ENCODE measurements at places on chromosomes 2 and 18.

- peak; percentile 55 for DNase-seq
Observed at GRCh38 chr2:236908439-236909192, 177.1 kb upstream of the COPS8 start.

DNA sequence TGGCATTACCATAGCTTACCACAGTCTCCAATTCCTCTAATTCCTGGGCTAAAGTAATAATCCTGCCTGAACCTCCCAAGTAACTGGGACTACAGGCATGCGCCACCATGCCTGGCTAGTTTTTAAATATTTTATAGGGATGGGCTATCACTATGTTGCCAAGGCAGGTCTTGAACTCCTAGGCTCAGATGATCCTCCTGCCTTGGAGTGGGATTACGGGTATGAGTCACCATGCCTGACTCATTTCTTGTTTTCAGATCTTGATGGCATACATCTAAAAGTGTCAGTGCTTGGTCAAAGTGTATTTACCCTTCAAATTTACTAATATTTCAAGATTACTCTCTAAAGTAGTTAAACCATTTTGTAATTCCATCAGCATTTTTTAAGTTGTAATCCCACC lies 9.4 kb upstream of the SOCS6 start:
- no peak for DNase-seq

DNA sequence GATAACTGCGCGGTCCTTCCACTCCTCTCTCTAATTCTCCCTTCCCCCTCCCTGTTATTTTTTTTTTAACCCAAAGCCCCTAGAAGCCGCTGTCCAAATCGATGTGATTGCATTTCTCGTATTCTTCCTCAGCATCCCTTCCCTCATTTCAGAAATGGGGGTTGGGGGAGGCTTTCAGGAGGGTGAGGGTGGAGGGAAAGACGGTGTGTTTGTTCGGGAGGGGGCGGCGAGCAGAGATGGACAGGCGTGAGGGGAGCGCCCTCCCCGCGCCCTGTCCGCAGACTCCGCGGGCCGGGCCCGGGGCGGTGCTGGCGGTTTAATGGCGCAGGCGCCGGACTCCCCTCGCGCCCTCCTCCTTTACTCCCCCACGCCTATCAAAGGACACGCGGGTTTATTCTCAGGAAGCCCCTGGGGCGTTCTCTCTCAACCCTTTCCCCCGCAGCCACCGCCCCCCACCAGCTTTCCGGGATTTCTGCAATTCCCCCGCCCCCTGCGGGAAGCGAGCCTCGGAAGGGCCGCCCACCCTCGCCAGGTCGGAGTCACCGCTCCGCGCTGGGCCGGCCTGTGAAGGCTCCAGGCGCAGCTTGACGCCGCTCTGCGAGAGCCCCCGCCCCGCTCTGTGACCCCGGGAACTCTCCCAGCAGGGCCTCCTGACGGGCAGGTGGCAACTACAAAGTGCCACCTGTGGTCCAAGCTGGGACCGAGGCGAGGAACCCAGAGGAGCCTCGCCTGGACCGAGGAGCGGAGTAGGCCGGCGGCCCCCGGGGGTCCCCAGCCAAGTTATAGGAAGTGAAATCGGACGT lies 981 bp downstream of the ST8SIA3 start:
- DNase-seq, result no peak

GRCh38 chr2:174325373-174326160 lies 9.2 kb upstream of the SP9 start:
- no peak for DNase-seq

DNA sequence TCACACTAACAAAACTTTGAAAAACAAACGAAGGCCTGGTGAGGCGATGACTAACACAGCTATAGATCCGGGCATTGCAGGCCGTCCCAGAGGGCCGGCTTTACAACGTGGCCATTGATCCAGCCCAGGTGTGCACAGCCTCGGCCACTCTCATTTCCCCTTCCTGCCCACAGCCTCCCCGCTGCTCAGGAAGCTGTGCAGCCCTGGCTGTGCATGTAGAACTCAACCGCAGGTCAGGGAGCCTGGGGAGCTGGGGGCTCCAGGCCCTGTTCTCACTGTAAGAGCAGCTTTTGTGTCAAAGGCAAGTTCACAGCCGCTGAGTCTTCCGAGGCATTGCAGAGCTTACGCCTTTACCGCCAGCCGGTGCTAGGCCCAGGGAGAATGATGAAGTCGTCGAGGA lies 87.2 kb downstream of the LONRF2 start:
- DNase-seq, result no peak

DNA sequence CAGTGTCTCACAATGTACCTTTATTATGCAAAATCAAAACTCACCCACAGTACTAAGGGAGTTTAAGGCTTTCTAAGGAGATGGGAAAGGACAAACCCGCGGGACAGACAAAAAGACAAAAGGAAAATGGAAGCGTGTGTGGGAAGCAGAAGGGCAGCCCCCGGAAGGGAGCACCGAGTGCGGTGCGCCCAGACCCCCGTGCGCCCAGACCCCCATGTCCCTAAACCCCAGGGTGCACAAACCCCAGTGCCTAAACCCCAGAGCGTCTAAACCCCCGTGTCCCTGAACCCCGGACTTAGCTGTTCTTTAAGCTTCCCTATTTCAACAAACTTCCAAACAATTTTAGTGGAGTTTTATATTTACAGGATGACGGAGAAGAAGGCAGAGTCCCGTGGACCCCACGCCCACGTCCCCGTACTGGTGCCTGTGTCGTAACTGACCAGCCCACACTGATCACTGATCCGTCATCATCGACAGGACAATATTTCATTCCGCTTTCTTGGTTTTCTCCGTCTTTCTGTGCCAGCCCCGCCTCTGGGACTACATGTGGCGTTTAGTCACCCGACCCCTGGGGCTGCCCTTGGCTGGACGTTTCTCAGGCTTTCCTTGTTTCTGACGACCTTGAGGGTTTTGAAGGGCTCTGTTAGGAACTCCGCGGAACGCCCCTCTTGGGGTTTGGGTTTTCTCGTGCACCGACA lies 76.9 kb downstream of the RTP5 start:
- DNase-seq, result no peak

GRCh38 chr18:9249254-9249653 lies 85.3 kb upstream of the TWSG1 start:
- DNase-seq, result no peak

DNA sequence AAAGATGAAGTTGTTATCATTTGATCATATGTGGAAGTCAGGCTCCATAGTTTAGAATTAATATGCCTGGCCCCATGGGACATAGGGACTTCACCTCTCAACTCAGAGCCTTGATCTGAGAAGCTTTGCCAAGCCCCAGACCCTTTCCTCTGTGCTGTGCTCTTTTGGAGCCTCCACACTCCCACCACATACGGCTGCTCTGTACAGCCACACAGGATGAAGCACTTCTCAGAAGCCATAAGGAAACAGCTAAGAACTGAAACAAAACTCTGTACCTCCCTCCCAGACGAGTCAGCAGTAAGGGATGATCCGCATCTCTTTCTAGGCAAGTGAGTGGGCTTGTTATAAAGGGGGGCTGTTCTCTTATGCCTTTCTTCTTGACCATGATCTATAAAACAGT lies 66.5 kb downstream of the CAB39 start:
- no peak for DNase-seq

DNA sequence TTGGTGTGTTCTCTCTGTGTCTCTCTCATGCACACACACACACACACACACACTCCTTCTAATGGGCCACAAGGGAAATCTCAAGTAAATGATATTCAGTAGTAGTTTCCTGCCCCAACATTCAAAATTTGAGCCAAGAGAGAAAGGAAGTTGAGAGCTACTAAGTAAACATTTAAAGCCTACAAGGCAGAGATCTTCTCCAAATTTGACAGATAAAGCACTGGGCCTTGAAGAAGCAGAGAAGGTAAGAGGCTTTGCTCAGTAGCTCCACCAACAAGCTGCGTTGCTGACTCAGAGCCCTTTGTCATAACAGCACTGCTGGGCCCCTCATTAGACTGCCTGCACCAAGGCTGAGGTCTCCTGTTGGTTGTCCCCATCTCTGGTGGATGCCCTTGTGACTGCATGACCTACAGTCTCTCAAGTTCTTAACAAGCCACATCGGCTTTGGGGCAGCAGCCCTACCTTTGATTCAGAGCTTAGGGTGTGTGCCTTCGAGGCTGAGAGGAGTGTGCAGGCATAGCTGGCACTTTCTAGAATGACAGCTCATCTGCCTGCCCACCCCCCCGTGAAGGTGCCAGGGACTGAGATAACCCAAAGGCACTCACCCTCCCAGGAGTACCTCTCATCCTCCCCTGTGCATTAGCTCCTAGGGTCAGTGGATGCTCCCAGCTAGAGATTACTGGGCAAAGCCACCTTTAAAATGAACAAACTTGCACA lies 32.3 kb upstream of the NEB start:
- no peak for DNase-seq

GRCh38 chr2:189143925-189144324 lies 35.6 kb downstream of the COL5A2 start:
- DNase-seq, result no peak

GRCh38 chr2:144501118-144501517 lies 18.8 kb downstream of the ZEB2 start:
- no peak for DNase-seq
